Activated T-cell treated with anti-CD3 and anti-CD28 coated beads for 4 hours (primary cell): ENCODE measurements at places on chromosomes 7 and 10.

DNA sequence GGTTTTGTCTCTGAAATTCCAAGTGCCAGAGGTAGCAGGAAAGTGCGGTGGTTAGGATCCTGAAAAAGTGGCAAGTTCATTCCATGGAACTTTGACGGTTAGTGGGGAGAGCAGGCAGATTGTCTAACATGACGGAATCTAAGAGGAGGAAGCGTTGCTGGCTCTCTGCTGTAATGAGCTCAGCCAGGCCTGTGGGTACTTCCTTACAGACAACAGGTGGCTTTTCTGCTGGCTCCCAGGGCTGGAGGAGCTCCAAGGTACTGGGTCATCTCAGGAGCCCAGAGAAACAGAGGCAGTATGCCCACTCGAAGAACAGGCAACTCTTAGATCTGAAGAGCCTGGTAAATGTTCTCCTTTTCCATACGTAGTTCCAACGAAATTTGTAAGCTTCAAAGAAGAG is 3.1 kb upstream of the AIFM2 start:
- DNase-seq: no peak

- peak; percentile 7 for DNase-seq
Measured at GRCh38 chr10:88932539-88933256, 19.9 kb downstream of the ACTA2 start.

DNA sequence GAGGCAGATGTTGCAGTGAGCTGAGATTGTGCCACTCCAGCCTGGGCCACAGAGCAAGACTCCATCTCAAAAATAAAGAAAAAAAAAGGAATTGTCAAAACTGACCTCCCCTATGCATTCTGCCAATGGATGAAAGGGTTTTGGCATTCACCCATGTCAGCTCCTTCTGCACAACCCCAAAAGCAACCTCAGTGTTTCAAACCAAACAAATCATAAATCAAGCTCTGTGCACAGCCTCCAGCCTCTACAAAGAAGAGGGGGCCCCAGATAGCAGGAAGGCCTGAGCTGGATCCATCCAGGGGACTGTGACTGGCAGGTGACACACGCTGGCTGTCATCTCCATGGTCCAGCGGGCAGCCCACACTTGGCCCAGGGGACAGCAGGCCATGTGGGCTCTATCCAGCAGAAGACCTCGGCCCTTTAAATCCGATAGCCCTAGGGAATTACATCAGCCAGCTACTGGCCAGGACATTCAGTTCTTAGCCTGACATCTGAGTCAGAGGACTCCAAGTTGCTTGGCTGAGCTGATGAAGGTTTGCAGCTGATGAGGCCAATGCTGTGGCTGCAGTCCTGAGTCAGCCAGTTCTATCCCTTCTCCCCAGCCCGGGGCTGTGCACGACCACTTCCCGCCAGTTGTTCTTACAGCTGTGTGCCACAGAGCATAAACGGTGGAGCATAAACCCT is 52.0 kb upstream of the FIGNL1 start:
- DNase-seq: no peak

DNA sequence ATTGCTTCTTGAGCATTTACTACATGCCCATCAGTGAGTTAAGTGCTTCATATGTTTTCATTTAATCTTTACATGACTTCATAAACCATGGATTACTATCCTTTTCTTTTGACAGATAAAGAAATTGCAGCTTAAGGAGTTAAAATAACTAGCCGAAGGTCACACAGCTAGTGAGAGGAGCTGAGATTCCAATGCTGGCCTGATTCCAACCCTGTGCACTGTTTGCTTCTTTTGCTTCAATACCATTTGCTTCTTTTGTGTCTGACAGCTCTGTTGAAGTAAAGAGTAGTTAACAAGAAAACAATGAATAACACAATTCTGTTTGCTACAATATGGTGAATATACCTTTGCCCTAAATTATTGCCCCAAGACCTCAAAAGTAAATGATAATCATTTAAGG is 132.4 kb downstream of the GRM3 start:
- DNase-seq: no peak

DNA sequence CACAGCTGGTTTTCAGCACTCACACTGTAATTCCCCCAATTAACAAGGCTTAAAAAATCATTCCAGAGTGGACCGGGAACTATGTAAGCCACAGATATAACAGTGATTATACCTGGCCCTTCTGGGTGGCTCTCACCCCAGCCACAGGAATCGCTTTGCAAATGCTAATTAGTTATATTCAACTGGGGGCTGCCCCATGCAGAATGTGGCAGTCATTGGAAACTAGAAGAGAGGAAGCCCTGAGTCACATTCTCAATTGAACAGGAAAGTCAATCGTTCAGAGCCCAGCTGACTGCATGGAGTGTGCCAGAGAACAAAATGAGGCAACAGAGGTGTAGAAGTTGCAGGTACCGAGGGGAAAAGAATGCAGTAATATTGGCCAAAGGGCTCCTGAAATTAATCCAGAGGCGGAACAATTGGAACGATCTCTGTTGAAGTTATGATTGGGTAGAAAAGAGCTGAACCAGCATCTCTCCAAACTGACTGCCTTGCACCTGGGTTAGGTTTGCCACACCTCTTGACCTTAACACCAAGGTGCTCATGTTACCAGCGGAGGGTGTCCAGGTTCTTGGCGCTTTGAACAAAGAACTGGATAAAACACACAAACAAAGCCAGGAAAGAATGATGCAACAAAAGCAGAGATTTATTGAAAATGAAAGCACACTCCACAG is 909.7 kb upstream of the AUTS2 start:
- no peak for DNase-seq

DNA sequence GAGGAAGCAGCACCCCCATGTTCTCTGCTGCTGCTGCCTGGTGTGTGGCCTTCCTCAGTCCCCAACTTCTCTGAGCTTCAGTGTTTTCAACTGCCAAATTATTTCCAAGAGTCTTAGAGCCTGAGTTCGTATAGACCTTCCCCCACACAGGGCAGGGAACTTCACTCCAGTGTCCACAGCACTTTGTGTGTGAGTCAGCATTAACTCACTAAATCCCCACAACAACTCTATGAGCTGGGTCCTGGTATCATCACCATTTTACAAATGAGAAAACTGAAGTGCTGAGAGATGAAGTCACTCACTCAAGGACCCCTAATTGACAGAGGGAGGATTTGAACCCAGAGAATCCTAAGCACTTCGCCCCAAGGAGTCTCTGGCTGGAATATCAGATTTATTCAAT is 48.3 kb downstream of the ADCYAP1R1 start:
- DNase-seq: no peak

- no peak for DNase-seq
Measured at GRCh38 chr10:8321990-8322389, 267.5 kb downstream of the GATA3 start.

DNA sequence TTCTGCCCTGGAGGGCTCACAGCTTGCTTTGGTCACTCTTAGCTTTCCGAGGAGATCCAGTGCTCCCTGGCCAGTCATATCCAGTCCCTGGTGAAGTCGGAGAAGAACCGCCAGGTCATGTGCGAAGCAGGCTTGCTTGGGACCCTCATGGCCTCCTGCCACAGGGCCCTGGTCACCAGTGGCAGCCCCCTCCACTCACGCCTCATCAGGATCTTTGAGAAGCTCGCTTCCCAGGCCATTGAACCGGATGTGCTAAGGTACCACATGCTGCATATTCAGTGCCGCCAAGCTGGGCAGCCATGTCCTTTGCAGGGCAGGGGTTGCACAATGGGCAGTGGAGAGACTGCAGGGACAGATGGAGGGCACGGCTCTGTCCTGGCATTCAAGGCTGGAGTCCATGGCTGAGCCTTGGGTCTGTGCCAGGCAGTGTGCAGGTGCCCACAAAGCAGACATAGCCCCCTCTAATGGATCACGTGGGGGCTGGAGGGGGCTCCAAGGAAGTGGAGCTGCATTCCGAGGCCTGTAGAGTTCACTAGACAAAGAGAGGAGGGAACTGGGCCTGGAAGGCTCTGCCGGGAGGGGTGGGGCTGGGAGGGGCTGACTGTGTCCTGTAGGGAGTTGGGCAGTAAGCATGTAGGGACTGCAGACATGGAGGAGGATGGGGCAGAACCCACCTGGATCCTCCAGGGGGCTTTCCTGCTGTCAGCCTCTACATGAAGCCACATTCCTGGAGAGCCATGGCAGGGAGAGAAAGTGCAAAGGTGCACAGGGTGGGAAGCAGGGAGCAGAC is 89.9 kb downstream of the WDFY4 start:
- no peak for DNase-seq

GRCh38 chr7:34061149-34061548 is 155.8 kb downstream of the BMPER start:
- DNase-seq: no peak

DNA sequence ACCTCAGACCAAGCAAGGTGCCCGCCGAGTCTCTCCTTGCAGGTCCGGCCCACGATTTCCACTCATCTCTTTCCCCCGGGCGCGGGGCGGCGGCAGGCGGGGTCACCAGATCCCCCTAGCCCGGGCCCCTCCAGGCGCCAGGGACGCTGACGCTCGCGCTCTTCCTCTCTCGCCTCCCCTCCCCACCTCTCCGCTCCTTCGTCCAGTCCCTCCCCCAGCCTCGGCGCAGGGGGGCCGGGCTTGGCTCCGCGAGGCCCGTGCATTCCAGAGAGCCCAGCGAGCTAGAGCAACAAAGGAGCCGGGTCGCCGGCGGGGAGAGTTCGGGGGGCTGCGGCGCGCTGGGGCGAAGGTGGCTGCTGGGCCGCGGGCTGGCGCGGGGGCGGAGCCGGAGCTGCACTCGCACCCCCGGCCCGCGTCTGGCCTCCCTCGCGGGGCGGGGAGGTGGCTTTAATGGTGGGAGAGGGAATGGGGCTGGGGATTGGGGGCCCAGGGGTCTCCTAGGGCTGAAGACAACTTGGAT is at the start of gene SMO:
Gene SMO (plus strand): TSS at position 262 of the 520 bp plus-strand sequence. CDS start 519 bp downstream, outside the sequence.
- no peak for DNase-seq

DNA sequence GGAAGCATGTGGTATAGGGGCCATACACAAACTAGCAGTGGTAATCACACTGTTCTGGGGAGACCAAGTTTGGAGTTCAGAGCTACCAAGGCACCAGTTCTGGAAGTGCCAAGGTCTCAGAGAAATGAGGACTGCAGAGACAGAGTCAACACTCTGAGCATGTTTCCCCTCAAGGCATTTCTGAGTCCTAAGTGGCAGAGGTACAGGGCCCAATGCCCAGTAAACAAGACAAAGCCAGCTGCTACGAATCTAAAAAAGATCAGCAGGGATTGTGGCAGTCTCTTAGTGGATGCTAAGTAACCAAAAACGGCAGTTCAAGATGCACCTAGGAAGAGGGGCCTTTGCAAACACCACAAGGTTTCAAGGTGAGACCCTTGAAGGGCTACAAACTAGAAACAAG is 271.9 kb downstream of the TNS3 start:
- no peak for DNase-seq

DNA sequence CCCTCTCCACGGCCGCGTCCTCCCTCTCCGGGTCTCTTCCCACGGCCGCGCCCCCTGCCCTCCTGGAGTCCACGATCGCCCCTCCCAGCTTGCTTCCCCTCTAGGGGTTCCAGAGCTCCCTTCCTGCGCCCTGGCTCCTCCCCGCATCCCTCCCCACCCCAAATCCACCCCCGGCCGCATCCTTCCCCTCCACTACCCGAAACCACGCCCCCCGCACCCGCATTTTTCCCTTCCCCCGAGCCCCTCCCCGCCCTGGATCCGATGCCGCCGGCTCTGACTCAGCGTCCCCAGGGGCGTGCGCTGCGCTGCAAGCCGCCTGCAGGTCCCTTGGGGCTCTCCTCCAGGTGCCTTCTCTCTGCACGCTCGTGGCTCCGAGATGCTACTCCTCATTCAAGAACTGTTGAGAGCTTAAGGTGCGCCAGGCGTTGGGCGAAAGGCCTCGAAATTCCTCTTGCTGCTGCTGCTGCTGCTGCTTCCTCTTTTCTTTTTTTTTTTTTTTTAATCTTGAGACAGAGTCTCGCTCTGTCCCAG is 372 bp upstream of the TMEM130 start:
- DNase-seq: peak; percentile 83

DNA sequence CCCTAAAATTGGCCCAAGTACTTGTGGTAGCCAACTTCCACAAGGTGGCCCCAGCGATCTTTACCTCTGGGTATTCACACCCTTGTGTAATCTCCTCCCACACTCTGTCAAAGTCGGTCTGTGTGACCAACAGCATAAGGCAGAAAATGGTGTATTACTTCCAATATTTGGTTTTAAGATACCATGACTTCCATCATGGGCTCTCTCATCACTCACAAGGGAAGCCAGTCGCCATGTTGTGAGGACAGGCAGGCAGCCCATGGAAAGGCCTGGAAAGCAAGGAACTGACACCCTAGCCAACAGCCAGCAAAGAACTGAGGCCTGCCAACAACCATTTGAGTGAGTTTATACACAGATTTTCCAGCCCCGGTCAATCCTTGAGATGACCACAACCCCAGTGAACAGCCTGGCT is 91.0 kb upstream of the KMT2E start:
- peak; percentile 52 for DNase-seq

DNA sequence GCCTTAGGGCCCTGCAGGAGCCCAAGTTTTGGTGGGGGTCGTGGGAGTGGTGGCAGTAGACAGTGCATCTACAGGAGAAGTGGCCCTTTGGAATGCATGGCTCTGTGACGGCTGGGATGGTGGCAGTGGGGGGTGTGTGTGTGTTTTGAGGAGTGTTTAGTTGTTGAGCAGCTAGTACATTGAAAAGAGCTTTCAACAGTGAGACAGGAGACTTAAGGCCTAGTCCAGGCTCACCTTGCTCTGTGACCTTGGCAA is 27.1 kb downstream of the ZNF775 start:
- no peak for DNase-seq

GRCh38 chr7:79361214-79361613 is 92.3 kb downstream of the MAGI2 start:
- DNase-seq: no peak

GRCh38 chr7:135729230-135729629 is 1.2 kb upstream of the SLC13A4 start:
- DNase-seq: no peak

GRCh38 chr7:99312316-99313203 is 13.1 kb upstream of the ARPC1A start:
- DNase-seq: peak; percentile 71
